ENCODE measurements at places on chromosomes 12 and 14.
A peak's percentile ranks its signal among the peaks of the same experiment; 100 is the strongest.

GRCh38 chr12:130956009-130956408 is 2.3 kb downstream of the ADGRD1 start:
- no peak for DNase-seq

DNA sequence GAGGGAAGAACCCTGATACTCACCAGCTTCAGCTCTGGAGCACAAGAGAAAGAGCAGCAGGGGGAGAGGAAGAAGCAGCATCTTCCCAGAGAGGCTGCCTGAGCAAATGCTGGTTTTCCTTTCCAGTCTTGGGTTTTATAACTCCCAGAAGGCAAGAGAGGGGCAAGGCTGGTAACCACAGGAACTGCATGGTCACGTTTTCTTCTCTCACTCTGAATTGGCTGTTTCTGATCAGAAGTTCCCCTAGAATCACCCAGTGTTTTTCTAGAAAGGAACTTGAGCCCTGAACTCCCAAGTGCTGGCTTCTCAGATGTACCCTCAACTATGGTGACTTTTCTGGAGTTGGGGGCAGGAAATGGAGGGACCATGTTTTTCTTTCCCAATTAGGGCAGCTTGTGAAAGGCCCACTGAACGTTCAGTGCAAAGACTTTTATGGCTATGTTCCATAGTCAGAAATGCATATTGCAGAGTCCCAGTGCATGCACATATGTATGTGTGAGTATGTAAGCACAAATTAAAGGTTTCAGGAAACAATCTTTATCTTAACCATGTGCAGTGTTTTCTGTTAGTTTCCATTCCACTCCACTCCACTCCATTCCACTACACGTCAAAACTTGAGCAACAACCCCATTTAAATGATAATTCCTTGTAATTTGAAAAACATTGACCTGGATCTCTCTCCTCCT is at the start of gene CMA1:
Gene CMA1 (minus strand): TSS at position 111 of the 686 bp plus-strand sequence. CDS start 30 bp downstream, at position 81.
- DNase-seq = no peak

GRCh38 chr14:75822522-75823141 is 159.2 kb downstream of the TGFB3 start:
- DNase-seq = peak; percentile 75

DNA sequence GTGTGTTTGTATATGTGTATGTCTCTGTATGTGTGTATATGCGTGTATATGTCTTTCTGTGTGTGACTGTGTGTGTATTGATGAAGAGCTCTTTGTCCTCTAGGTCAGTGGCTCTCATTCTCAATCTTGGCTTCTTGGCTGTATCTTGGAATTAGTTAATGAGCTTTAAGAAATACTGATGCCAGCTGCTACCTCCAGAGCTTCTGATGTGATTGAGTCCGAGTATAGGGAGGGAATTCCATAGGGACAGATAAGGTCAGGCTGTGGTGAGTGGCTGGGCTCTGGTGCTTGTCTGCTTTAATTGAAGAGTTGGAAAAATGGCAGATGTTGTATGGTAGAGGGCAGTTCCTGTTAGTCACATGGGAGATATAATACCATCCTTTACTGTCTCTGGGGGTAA is 140.1 kb downstream of the C12orf75 start:
- no peak for DNase-seq

GRCh38 chr12:117844114-117844830 is 124.5 kb downstream of the KSR2 start:
- DNase-seq = no peak

GRCh38 chr12:44833561-44833960 is 42.6 kb downstream of the NELL2 start:
- DNase-seq = no peak

GRCh38 chr14:99700379-99700778 is 16.3 kb downstream of the CYP46A1 start:
- DNase-seq = no peak

DNA sequence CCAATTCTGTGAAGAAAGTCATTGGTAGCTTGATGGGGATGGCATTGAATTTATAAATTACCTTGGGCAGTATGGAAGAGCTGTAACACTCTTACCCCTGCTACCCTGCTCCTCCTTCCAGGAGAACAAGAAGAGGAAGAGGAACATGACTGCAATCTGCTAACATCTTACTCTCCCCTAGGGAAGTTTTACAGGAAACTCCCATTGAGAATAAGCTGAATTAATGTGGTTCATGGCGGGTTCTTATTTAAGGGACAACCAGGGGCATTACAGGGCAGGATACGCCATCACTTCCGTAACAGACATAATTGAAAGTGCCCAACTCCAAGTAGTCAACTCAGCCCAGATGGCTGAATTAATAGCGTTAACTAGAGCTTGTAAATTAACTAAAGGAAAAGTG is 9.4 kb upstream of the PSMC1 start:
- DNase-seq = no peak

GRCh38 chr12:129886541-129886940 is 17.3 kb downstream of the TMEM132D start:
- DNase-seq = no peak

DNA sequence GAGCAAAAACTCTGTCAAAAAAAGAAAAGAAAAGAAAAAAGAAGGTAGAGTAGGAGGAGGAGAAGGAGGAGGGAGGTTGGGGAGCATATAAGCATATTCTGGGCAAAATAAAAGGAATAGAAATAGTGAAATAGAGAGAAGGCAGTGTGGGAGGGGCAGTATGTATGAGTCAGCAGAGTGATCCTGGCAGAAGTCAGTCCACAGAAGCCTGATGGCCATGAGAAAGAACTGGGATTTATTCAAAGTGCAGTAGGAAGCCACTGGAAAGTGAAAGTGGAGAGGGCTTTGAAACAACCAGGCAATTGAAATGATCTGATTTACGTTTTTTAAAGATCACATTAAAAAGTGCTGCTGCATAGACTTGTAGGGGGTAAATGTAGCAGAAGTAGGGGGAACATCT is 368.6 kb upstream of the USP15 start:
- peak; percentile 59 for DNase-seq

GRCh38 chr14:100633406-100633805 is 46.2 kb upstream of the BEGAIN start:
- no peak for DNase-seq

DNA sequence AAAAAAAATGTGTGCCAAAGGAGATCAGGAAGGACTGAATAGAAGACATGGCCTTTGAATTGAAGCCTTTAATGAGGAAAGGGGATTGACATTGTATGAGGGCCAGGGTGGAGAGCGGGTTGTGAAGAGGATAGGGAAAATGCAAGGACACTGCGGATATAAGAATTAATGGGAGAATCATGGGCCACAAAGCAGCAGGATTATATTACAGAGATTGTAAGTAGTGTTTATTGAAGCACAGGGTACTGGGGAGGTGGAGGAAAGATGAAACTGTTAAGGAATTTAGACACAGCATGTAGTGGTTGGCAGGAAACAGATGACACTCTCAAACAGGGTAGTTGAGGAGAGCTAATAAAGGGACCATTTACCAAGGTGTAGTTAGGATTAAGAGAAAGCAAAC is 16.4 kb upstream of the POC1B start:
- no peak for DNase-seq

- no peak for DNase-seq
Observed at GRCh38 chr12:5317556-5317955, 114.4 kb upstream of the NTF3 start.

DNA sequence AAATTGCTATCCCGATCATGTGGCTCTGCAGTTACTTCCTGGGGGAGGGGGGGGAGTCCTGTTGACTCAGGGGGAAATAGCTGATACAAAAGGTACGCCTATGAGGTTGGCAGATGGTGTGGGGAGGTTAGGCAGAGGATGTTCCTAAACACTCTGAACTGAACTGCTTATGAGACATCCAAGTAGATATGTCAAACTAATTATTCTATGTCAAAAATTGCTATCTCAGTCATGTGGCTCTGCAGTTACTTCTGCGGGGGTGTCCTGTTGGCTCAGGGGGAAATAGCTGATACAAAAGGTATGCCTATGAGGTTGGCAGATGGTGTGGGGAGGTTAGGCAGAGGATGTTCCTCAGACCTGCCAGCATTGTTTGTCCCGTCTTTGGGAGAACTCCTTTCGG is 5.1 kb upstream of the VCPKMT start:
- no peak for DNase-seq

- DNase-seq = peak; percentile 48
Observed at GRCh38 chr12:12719496-12719895, 2.3 kb downstream of the CDKN1B start.

DNA sequence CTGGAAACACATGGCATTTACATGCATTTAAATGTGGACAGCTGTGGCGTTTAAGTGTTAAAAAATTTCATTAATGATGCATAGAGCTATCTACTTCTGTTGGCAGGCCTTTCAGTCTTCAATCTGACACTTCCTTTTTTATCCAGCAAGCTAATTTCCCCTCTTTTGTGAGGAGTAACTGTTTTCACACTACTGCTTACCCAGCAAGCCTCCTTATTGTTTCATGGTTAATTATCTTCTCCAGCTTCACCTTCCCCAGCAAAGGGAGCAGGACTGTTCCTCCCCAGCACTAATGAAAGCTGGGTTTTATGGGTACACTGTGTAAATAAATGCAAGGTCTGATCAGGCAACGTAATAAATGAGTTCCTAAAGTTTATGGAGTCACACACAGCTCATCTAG is 129.4 kb upstream of the NPAS3 start:
- no peak for DNase-seq

- DNase-seq = peak; percentile 87
Observed at GRCh38 chr12:131511391-131511802, 199.5 kb upstream of the SFSWAP start.

GRCh38 chr12:62860501-62861411 is 74.2 kb downstream of the PPM1H start:
- DNase-seq = no peak

DNA sequence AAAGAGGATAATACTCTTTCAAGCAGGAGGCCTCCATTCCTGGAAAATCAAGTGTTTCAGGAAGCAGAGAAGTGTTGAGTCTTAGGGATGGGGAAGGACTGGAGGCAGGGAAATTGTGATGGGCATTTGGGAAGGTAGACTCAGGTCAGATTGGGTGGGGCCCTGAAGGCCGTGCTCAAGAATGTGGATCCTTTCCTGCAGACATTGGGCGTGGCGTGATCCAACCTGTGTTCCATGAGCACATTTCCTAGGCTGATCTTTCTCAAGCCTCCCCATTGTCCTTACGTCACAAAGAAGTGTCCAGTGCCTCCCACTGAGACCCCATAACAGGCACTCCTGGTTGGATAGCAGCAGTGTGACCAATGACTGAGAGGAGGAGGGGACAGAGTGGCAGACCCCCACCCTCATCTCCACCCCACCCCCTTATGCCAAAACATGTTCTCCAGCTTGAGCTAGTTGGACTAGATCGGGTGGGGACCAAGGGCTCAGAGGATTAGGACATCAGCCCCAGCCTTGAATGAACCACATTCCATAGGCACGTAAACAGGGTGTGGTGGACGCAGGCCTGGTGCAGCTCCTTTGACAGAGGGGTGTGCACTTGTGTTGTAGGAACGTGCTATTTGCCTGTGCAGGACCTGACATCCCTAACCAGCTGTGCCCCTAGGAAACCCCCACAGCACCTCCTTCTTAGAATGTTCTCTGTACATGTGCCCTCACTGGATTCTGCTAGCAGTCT is 76.8 kb downstream of the TTC9 start:
- DNase-seq = no peak

DNA sequence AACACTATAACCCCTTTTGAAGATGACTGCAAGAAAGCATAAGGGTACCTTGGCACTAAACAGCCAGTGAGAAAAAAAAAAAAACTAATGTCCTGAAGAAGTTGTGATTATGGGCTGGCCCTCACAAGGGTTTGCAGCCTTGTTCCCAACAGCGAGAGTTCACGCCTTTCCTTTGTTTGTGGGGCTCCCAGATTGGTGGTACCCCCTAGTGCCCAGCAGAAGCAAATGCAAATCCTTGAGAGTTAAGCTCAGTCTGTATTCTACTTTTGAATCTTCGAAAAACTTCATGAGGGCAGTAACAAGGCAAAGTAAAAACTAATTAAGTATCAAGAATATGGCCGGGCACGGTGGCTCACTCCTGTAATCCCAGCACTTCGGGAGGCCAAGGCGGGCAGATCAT is 238.9 kb upstream of the LMO3 start:
- DNase-seq = peak; percentile 9

GRCh38 chr12:113860950-113861349 is 105.2 kb downstream of the RBM19 start:
- DNase-seq = peak; percentile 84

- DNase-seq = no peak
Observed at GRCh38 chr12:113136128-113136989, 798 bp upstream of the RASAL1 start.

DNA sequence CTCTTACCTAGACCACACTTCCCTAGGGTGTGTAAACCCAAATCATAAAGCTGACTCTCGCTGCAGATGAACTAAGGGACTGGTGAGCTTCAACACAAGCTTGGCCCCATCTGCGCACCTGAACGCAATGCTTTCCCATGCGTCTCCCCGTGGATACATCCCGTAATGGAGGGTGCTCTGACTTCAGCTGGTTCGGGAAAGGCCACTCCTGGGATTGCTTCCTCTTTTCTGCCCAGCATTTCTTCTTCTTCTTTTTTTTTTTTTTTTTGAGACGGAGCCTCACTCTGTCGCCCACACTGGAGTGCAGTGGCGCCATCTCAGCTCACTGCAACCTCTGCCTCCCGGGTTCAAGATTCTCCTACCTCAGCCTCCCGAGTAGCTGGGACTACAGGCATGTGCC is 27.7 kb upstream of the ETFBKMT start:
- no peak for DNase-seq

GRCh38 chr12:5620896-5621295 is 189.0 kb downstream of the NTF3 start:
- no peak for DNase-seq

GRCh38 chr14:67425608-67426007 is 13.6 kb upstream of the PLEK2 start:
- DNase-seq = no peak

DNA sequence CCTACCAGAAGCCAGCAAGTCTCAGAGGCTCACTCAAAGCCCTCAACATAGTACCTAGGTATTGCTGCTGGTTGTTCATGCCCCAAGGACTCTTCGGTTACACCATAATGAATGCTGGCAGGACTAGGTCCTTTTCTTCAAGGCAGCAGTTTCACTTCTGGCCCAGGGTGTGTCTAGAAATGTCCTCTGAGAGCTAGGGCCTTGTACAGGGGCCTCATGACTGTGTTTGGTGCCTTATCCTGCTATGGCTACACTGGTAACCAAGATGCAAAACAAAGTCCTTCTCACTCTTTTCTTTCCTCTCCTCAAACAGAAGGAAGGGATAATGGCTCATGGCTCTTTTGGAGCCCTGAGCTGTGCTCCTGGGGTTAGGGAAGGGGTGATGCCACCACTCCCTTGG is 15.2 kb upstream of the PTPRO start:
- no peak for DNase-seq

DNA sequence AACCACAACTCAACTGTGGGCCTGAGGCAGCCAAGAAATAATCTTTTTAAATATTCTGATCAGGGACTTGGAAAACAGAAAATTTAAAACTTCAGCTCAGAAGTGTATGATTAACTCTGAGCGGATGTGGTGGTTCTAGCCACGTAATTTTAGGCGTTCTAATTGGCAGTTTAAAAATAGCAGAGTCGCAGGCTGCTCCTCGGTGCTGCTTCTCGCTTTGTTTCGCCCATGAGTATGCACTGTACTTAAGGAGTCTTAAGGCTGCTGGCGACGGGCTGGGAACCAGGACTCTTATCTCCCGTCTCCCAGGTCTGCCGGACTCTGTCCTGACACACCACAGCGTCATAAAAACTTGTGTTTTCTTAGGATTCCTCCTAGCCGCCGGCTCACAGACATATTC is 113.4 kb upstream of the PELI2 start:
- peak; percentile 58 for DNase-seq
